ENCODE measurements at places on chromosomes 4 and X. TPM values are rescaled to one million over a fixed set of nuclear protein-coding genes. Genes with fewer than 3 reads are reported as not detected.

The UGT8 gene
- 0.22 TPM for total RNA-seq

DNA sequence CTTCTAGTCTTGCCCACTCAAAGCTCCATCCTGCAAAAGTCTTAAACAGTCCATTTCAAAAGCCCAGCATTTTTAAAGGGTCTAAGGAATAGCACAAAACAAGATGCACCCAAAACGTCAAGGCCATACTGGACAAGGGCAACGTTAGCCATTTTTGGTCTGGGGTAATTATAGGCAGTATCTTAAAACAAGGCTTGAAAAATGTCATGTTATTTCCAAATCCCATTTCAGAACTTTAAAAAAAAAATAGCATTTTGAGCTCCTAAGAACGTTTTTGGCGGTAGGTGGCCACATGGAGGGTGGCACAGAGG is 584 bp upstream of the TMEM165 start:
- no peaks in the 10 kb centered on the region for H3K27me3 ChIP-seq
- H3K36me3 ChIP-seq, result peaks cover 12% of the 10 kb centered on the region
- H3K27ac ChIP-seq, result peak overlapping the region; percentile 94

- H3K27ac ChIP-seq, result no peak overlapping the region
- no peaks in the 10 kb centered on the region for H3K4me1 ChIP-seq
- no peak overlapping the region for H3K4me3 ChIP-seq
- no peak for DNase-seq
- no peaks in the 10 kb centered on the region for H3K27me3 ChIP-seq
These were observed 75.3 kb downstream of the DCUN1D4 start for GRCh38 chr4:51918251-51918650.

The GLRA3 gene
- total RNA-seq, result not detected

The WNK3 gene
- 1.4 TPM for total RNA-seq

The DDX60 gene
- total RNA-seq, result 14.3 TPM

The HPSE gene
- 15.3 TPM for total RNA-seq

The TEX13B gene
- not detected for total RNA-seq

The SSX1 gene
- not detected for total RNA-seq

DNA sequence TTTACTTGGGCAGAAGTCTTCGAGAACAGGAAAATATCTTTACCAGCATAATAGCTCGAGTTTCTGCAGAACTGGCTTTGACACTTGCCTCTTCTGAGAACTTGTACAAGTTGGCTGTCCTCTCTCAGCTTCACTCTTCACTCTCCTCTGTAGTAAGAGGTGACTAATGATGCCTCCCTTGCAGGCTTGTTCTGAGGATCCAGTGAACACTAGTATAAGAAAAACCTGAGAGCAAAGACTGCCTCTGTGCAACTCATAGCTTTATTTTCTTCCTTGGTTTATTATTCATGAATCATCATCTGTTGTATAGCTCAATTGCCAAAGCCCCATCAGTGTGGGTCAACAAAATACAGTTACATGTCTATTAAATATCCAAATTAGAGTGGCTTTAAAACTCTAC is 266.7 kb upstream of the CLNK start:
- H3K4me3 ChIP-seq, result no peak overlapping the region
- H3K36me3 ChIP-seq, result no peaks in the 10 kb centered on the region
- DNase-seq, result no peak
- H3K27me3 ChIP-seq, result peaks cover 3% of the 10 kb centered on the region

DNA sequence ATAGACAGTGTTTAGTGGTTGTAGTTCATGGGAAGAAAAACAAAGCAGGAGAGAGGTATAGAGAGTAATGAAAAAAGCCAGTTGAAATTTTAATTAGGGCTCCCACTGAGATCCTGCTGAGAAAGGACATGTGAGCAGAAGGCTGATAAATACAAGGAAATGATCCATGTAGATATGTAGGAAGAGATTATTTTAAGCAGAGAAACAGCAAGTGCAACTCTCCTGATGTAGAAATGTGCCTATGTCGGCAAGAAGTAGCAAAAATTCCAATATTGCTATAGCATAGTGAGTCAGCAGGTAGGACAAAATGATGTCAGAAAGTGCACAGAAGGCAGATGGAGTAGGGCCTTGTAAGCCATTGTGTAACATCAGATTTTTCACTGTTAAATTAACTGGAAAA is 1027.3 kb downstream of the PCDH18 start:
- H3K36me3 ChIP-seq, result no peaks in the 10 kb centered on the region
- H3K4me3 ChIP-seq, result no peak overlapping the region
- no peaks in the 10 kb centered on the region for H3K27me3 ChIP-seq
- no peak for DNase-seq

The FAM184B gene
- total RNA-seq, result not detected

- no peak for DNase-seq
- no peak overlapping the region for H3K27ac ChIP-seq
- H3K36me3 ChIP-seq, result no peaks in the 10 kb centered on the region
- no peak overlapping the region for H3K4me3 ChIP-seq
- H3K27me3 ChIP-seq, result peaks cover 8% of the 10 kb centered on the region
These were observed 361.9 kb downstream of the PCDH19 start for GRCh38 chrX:100048156-100048555.

All from activated T-cell treated with anti-CD3 and anti-CD28 coated beads, Interleukin-2, amount 50 U/mL, for 72 hours (primary cell).